Stimulated activated CD4-positive, alpha-beta T cell treated with anti-CD3 and anti-CD28 coated beads, TNF-alpha, amount 100 ng/mL, for 1 hour (primary cell): ENCODE measurements at places on chromosomes 12 and 14.

- DNase-seq, result peak; percentile 15
These were observed 33.7 kb downstream of the FGFR1OP2 start for GRCh38 chr12:26971963-26972362.

GRCh38 chr12:58965568-58965967 is 45.3 kb upstream of the LRIG3 start:
- DNase-seq, result no peak

DNA sequence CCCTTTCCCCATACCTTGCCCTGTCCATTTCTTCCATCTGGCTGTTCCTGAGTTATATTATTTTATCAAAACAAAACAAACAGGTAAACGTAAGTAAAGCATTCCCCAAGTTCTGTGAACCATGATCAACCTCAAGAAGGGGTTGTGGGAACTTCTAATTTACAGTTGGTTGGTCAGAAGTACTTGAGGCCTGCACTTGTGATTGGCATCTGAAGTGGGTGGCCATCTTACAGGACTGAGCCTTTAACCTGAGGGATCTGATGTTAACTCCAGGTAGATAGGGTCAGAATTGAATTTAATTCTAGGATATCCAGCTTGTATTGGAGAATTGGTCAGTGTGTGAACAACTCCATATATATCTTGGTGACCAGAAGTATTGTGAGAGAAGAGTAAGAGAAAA is 77.0 kb downstream of the DIO2 start:
- DNase-seq, result no peak

- DNase-seq, result no peak
These were observed 211.9 kb downstream of the APAF1 start for GRCh38 chr12:98856897-98857540.

DNA sequence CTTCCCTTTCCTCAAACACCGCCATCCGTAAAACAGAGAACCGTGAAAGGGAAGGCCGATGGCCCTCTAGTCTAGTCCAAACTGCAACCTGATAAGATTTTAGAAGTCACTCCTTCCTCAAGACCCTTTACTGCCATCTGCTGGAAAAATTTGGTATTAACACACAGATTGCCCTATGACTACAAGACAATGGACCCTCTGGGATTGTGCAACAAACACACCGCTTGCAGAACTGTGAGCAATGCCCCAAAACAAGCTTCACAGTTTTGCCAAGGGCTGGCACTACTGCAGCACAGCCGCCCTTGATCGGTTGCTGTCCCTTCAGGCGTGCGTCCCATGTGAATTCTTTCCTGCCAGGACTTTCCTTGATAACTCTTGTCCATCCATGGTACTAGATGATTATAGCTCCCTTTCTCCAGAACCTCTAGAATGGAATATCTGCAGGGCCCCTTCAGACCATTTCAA is 23.1 kb downstream of the LLPH start:
- peak; percentile 5 for DNase-seq

GRCh38 chr14:102863381-102863780 is 59.1 kb upstream of the AMN start:
- no peak for DNase-seq

- DNase-seq, result no peak
These were observed 63.2 kb upstream of the SLC24A4 start for GRCh38 chr14:92259613-92260357.

- no peak for DNase-seq
These were observed 446.8 kb upstream of the SOX5 start for GRCh38 chr12:24396224-24396623.

DNA sequence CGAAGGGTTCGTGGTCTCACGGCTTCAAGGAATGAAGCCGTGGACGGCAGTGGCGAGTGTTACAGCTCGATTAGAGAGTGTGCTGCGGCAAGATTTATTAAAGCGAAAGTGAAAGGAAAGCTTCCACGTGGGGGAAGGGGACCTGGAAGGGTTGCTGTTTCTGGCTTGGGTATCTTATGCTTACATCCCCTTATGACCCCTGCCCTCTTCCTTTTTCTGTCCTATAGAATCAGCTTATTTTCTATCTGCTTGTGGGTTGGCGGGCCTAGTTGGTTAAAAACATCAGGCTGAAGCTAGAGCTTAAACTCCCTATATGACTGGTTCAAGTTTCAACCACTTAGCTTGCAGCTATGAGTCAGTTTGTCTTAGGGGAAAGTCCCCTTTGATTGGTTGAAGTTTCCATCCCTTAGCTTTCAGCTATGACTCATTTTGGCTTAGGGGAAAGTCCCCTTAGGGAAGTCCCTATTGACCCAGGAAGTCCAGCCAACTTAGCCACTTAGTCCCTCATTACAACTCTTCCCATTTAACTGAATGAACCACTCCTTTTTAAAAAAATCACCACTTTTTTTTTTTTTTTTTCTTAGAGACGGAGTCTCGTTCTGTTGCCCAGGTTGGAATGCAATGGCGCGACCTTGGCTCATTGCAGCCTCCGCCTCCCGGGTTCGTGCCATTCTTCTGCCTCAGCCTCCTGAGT is 1494.7 kb upstream of the TMEM132C start:
- peak; percentile 3 for DNase-seq

- no peak for DNase-seq
These were observed 1.3 kb upstream of the EMP1 start for GRCh38 chr12:13195250-13195649.

- no peak for DNase-seq
These were observed 44.3 kb downstream of the TEAD4 start for GRCh38 chr12:3003357-3003992.

DNA sequence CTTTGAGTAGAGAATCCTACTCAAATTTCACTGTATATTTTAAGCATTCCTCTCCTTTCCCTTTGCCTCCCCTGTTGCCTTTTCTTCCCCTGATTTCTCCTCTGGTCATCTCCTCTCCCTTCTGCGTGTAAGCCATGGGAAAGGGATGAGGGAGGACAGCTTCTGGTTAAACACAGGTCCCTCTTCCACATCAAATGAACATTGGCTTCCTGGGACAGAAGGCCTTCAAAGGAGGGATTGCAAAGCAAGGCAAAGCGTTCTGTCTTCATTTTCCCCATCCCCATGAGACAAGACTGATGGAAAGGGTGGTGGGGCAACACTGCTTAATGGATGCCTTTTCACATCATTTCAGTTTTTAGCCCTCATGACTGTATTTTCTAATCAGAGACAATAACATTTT is 26.2 kb downstream of the GPRC5A start:
- no peak for DNase-seq

- DNase-seq, result no peak
These were observed 917.7 kb downstream of the DIO2 start for GRCh38 chr14:79293482-79294177.

DNA sequence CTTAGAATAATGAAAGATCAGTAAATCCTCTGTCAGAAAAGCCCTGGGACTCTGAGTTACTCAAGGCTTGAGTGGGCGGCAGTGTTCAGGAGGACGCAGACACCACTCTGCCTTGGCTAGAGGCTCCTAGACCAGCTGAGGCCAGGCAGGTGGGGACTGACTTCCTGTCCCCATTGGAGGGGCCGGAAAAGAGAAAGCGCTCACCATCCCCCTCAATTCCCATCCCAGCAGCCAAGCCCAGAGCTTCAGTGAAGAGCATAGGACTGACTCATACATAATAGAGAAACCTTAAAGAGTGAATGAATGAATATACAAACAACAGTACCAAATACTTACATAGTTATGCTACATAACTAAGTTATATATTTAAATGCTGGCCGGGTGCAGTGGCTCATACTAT is 62.0 kb downstream of the PLEKHG7 start:
- no peak for DNase-seq

- no peak for DNase-seq
These were observed 41.5 kb downstream of the KIF21A start for GRCh38 chr12:39401459-39401858.

DNA sequence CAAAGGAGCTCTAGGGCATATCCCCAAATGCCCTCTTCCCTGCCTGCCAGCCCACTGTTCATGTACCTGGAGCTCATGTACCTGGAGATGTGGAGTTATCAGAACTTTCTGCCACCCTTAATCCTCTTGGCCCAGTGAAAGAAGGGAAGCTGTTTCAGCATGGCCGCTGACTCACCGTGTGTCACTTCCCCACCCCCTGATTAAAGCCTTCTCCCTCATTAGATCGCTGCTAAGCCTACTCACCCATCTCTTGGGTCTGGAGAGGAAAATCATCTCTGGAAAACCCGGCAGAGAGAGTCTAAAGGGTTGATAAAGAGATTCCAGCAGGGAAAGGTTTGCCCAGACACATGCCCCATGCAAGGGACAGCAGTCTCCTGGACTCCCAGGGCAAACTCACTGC is 4.5 kb upstream of the LTBP2 start:
- no peak for DNase-seq

- DNase-seq, result no peak
These were observed 10.2 kb downstream of the VCPKMT start for GRCh38 chr14:50106178-50106577.

GRCh38 chr12:46379352-46379751 is 6.8 kb upstream of the SLC38A2 start:
- no peak for DNase-seq

DNA sequence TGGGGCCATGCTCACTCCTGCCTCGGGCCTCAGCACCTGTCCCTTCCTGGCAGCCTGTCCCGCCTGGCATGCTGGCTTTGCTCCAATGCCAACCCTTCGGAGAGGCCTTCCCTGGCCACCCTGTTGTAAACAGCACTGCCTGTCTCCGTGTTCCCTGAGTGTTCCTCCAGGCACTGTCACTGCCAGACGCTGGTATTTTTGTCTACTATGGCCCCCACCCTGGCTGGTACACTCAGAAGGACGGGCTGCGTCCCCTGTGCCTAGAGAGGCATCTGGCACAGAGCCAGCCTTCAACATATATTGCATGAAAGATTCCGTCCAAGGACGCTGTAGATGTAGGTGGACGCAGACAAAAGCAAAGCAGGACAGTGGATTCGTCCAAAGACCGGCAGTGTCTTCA is 2.7 kb upstream of the ASPG start:
- DNase-seq, result no peak

GRCh38 chr12:13437541-13437940 is 241.0 kb downstream of the EMP1 start:
- no peak for DNase-seq

GRCh38 chr14:91316761-91317160 is 72.3 kb upstream of the GPR68 start:
- DNase-seq, result no peak

- DNase-seq, result no peak
These were observed 208.4 kb downstream of the PAWR start for GRCh38 chr12:79482323-79482722.

DNA sequence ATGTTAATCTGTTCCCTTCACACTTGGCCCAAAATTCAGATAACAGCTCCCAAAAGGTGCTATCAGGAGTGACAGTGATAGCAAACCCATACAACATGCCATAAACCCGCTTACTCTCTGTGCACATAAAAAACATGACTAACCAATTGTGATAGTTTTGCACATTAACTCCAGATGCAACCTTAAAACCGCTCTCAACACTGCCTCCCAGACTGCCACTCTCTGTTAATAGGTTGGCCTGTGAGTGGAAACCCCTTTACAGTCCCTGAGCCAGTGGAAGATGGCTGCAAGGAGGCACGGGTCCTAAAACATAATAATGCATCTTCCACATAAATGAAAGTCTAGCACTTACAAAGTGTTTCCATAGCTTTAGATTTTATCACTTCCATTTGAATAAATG is 12.0 kb upstream of the TMTC1 start:
- no peak for DNase-seq

- no peak for DNase-seq
These were observed 313.4 kb downstream of the BCL11B start for GRCh38 chr14:98958632-98959031.

- no peak for DNase-seq
These were observed 122.6 kb upstream of the PLXNC1 start for GRCh38 chr12:94025756-94026155.
